ENCODE measurements at places on chromosomes 7 and 10. TPM values are rescaled to one million over a fixed set of nuclear protein-coding genes. Genes with fewer than 3 reads are reported as not detected.

DNA sequence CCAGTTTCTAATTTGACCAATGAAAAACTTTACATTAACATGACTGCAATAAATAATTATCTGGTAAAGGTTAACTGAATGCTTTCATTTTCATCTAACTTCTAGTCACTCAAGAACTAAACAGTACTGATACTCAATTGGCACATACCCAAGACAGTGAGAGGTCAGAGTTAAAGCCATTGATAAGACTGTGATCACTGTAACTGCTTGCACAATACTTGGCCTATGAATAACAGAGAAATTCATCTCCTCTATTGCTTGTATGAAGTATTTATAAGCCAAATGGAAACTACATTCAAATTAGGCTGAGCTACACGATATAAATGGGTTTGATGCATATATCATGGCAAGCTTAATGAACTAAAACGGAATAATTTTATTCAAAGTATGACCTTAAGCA, 43.0 kb downstream of the HERC4 start:
- DNase-seq: no peak

GRCh38 chr10:116848032-116848943, 1.0 kb upstream of the ENO4 start:
- DNase-seq: no peak

GRK5 gene
- 0.40 TPM for total RNA-seq

CALML3 gene
- not detected for total RNA-seq

All from NCI-H460 (cell line).